ENCODE measurements at places on chromosomes 16 and 17. TPM values are rescaled to one million over a fixed set of nuclear protein-coding genes. Genes with fewer than 3 reads are reported as not detected.

DNA sequence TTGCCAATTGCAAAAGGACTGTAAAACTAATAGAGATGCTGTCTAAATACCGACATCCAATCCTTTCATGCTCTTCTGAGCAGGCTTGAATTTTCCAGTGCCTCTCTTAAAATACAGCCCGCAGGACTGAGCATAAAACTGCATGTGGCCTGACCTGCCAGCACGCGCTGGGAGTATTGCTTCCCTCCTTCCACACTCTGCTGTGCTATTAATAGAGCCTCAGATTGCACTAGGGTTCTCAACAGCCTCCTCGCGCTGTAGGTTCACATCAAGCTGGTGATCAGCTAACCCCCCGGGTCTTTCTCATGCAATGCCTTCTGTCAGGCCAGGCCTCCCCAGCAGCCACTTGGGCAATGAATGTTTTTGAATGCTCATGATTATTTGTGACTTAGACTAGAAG lies 14.2 kb upstream of the MSI2 start:
- no peak overlapping the region for H3K4me3 ChIP-seq
- H3K4me1 ChIP-seq, result peaks cover 12% of the 10 kb centered on the region
- peaks cover 25% of the 10 kb centered on the region for H3K27me3 ChIP-seq
- H3K36me3 ChIP-seq, result no peaks in the 10 kb centered on the region

DNA sequence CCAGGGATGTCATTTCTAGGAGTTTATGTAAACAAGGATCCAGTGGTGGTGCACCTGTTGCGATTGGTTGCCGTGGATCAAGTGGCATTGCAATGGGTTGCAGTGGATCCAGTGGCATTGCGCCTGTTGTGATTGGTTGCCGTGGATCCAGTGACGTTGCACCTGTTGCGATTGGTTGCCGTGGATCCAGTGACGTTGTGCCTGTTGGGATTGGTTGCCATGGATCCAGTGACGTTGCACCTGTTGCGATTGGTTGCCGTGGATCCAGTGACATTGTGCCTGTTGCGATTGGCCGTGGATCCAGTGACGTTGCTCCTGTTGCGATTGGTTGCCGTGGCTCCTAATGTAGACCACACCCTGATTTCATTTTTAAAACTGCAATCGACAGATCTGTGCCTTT lies 56.2 kb upstream of the CRISPLD2 start:
- H3K27me3 ChIP-seq, result no peaks in the 10 kb centered on the region
- H3K4me1 ChIP-seq, result peaks cover 52% of the 10 kb centered on the region
- H3K36me3 ChIP-seq, result peaks cover 65% of the 10 kb centered on the region
- H3K27ac ChIP-seq, result no peak overlapping the region
- DNase-seq, result no peak

DNA sequence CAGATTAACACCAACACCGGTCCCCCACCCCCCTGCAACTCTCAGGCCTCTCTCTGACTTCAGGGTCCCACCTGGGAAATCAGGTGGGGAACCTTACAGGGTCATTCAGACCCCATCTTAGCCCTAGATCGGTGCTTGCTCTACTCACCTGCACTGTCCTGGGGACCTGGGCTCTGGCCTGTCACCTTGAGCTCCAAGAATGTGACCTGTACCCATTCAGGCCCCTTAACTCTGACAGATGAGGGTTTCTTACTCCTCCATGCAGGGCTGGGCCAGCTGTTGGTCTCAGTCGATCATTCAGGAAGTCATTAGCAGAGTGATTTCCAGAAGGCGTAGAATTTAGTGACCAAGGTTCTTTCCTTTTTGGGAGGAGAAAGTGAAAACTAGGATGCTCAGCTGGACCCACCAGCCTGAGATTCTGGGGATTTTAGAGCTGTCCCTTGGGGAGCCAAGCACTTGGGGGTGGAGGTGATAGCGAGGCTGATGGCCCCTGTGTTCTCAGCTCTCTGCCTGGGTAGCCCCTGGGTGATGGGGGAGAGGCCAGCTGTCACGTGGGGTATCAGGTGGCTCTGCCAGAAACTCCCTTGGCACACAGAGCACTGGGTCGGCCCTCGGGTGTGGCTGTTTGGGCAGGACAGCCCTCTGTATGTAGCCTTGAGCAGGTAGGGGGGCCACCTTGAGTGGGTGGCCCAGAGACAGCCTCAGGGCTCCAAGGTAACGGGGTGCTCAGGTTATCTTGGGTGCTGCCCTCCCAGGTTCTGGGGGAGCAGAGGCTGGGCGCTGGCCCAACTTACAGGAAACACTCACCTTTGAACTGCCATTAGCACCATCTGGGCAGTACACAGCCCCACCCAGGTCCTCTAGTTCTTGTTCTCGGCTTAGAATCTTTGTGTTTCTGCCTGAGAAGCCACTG lies 724 bp downstream of the MVP start:
- DNase-seq, result no peak
- H3K27me3 ChIP-seq, result no peaks in the 10 kb centered on the region
- H3K27ac ChIP-seq, result peak overlapping the region; percentile 88
- H3K4me1 ChIP-seq, result peaks cover 49% of the 10 kb centered on the region

GRCh38 chr17:81509207-81509971 lies 3.2 kb downstream of the ACTG1 start:
- peak overlapping the region; percentile 100 for H3K4me3 ChIP-seq
- H3K27me3 ChIP-seq, result peaks cover 10% of the 10 kb centered on the region
- peaks cover 24% of the 10 kb centered on the region for H3K4me1 ChIP-seq
- H3K36me3 ChIP-seq, result peaks cover 43% of the 10 kb centered on the region

DNA sequence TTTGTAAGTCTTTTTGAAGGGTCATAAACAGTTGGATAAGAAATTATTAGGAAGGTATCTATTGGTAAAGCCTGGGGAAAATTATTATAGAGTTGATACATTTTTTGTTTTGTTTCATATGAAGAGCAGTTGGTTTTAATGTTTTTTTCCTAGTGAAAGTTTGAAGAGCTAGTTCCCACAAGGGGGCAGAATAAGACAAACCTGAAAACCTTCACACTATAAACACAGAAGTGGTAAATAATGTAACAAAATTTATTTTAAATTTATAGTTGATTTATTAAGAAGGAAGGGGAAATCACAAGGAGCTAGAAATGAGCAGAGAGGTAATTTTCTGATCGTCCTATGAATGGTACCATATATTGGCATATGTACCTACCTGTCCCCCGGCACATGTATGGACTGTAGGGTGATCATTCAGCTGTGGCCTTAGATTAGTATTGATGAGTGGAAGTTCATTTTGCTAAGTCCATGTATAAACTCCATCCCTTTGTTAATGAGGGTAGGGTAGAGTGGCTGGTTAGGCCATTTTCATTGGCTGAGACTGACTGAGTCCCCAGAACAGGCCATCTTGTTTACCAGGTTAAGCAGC lies 116.3 kb downstream of the TANC2 start:
- H3K27me3 ChIP-seq, result peaks cover 3% of the 10 kb centered on the region
- DNase-seq, result no peak
- H3K27ac ChIP-seq, result no peak overlapping the region
- no peaks in the 10 kb centered on the region for H3K36me3 ChIP-seq
- H3K4me1 ChIP-seq, result no peaks in the 10 kb centered on the region

The PYY gene
- 0.36 TPM for total RNA-seq

DNA sequence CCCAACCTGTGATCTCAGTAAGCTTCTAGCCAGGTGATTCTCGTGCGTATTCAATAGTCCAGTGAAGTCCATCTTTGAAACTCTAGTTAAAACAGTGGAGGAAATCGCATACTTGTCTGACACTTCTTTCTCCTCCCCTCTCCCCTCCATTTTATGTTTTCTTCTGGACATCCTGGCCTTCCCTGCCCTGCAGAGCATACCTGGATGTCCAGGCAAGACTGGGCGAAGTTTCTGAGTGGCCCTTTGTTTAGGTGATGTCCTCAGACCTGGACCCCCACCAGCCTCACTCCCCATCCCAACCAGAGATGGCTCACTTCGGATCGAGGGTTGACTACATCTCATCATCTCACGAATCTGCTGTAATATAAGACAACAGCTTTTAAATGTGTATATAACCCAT lies 65.7 kb downstream of the CCDC182 start:
- H3K4me3 ChIP-seq, result no peak overlapping the region
- DNase-seq, result no peak
- peaks cover 4% of the 10 kb centered on the region for H3K36me3 ChIP-seq
- H3K4me1 ChIP-seq, result peaks cover 10% of the 10 kb centered on the region

The SYCE1L gene
- total RNA-seq, result 5.1 TPM

All from activated T-helper 1 cell treated with anti-CD3 and anti-CD28 coated beads, Interleukin-12 subunit alpha, Interleukin-12 subunit beta, Interleukin-2, Interleukin-4 antibody, amounts not matched to agents 30 ng/mL and 10 ng/mL and 1 ng/mL, durations not matched to agents 14 hours and 24 hours and 36 hours (primary cell).